Neural progenitor cell (in vitro differentiated cells): ENCODE measurements at places on chromosomes 4 and X. TPM values are rescaled to one million over a fixed set of nuclear protein-coding genes. Genes with fewer than 3 reads are reported as not detected.
A peak's percentile ranks its signal among the peaks of the same experiment; 100 is the strongest.

SLC34A2 gene
- 0.12 TPM in 1 of 2 replicates, not detected in the other for total RNA-seq

GRCh38 chr4:156442912-156443311 is 489.2 kb upstream of the CTSO start:
- no peaks in the 10 kb centered on the region for H3K36me3 ChIP-seq
- H3K27me3 ChIP-seq = no peaks in the 10 kb centered on the region
- DNase-seq = no peak
- no peak overlapping the region for H3K4me3 ChIP-seq
- no peaks in the 10 kb centered on the region for H3K4me1 ChIP-seq
- no peak overlapping the region for H3K27ac ChIP-seq

DNA sequence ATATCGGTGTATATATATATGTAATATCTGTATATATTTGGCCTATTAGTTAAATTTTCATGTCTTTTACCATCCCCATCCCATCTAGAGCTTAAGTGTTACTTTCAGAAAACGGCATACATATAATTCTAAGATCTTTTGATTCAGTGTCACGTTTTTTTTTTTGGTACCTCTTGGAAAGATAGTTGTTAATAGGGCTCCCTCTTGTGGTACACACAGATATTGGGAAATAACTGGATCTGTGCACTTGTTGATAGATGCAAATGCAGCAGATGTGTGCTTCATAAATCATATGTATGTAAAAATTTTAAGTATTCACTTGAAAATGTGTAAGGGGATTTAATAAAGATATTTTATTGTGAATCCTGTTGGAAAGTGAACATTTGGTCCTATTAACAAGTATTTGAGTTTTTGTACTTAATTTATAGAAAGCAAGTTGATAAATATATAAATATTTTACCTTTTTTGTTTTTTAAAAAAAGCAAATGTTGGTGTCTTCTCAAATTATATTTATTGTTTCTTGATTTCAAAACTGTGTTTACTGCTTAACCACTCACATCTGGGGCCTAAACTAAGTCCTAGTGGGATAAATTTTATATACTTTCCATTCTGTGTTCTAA is 74.7 kb downstream of the PAQR3 start:
- peak; percentile 70 for DNase-seq
- H3K4me1 ChIP-seq = no peaks in the 10 kb centered on the region
- H3K27ac ChIP-seq = no peak overlapping the region
- peaks cover 17% of the 10 kb centered on the region for H3K36me3 ChIP-seq

DNA sequence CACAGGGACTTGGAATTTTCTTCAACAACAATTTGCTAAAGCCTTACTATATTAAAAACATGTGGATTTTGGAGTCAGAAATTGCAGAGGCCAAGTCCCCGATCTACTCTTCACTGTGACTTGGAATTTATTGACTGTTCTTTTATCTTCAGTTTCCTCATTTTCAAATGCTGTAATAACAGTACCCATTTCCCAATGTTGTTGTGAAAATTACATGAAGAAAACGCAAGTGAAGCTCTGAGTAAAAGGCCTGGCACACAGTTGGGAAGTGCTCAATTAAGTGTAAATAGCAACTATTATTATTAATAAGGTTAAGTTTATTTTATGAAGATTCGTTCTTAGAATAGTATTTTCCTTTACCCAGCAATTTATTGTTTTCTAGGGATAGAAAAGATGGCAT is 15.7 kb downstream of the STBD1 start:
- no peaks in the 10 kb centered on the region for H3K27me3 ChIP-seq
- no peak overlapping the region for H3K27ac ChIP-seq
- no peak overlapping the region for H3K4me3 ChIP-seq
- H3K36me3 ChIP-seq = no peaks in the 10 kb centered on the region
- DNase-seq = no peak
- no peaks in the 10 kb centered on the region for H3K4me1 ChIP-seq

- no peak for DNase-seq
- no peaks in the 10 kb centered on the region for H3K27me3 ChIP-seq
- no peak overlapping the region for H3K27ac ChIP-seq
- H3K36me3 ChIP-seq = no peaks in the 10 kb centered on the region
Observed at GRCh38 chrX:39309018-39309635, 507.9 kb downstream of the MID1IP1 start.

DNA sequence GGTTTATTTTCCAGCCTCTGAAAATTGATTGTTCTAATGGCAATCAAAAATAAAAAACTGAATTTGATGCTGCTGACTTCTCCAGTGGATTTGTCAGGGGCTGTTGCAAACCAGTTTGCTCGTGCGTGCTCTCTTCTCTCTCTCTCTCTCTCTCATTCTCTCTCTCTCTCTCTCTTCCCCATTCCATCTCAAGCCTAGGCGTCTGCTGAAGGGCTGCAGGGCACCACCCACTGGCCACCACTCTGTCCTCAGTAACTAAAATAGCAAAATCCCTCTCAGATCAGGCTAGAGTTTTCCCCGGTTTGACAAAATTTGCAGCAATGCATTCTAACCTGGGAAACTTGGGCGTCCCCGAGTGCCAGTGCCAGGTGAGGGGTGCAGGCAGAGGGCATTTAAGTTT is 19.4 kb downstream of the NKX6-1 start:
- H3K27me3 ChIP-seq = peaks cover 91% of the 10 kb centered on the region
- H3K36me3 ChIP-seq = no peaks in the 10 kb centered on the region
- no peak overlapping the region for H3K4me3 ChIP-seq

GSX2 gene
- 0.59 TPM in 1 of 2 replicates, not detected in the other for total RNA-seq

DNA sequence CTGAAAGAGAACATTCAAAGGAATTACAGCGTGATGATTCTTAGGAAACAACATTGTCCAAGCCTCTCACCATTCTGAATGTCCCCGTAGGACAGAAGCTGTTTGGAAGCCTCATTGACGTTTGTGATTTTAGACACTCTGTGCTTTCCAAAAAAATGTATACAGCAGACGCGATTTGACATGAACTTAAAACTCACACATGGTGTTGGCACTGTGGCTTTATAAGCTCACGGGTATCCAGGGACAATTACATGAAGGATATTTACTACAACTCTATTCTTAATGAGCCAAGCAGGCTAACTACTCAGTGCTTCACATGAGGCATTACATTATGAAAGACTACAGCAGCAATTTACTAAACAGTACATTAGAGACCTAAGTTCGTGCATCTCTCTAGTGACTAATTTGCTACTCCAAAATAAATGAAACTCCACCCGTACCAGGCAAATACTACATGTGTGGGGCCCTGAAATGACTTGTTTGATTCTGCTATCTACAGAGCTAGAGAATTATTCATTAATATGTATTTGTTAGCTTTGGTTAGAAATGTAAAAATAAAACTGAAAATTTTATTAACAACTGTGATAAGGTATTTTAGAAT is 620.7 kb downstream of the SPRY1 start:
- no peaks in the 10 kb centered on the region for H3K36me3 ChIP-seq
- no peak for DNase-seq
- no peaks in the 10 kb centered on the region for H3K27me3 ChIP-seq
- no peaks in the 10 kb centered on the region for H3K4me1 ChIP-seq
- no peak overlapping the region for H3K27ac ChIP-seq
- no peak overlapping the region for H3K4me3 ChIP-seq

LRP2BP gene
- 0.69 and 1.3 TPM in 2 replicates for total RNA-seq

DNA sequence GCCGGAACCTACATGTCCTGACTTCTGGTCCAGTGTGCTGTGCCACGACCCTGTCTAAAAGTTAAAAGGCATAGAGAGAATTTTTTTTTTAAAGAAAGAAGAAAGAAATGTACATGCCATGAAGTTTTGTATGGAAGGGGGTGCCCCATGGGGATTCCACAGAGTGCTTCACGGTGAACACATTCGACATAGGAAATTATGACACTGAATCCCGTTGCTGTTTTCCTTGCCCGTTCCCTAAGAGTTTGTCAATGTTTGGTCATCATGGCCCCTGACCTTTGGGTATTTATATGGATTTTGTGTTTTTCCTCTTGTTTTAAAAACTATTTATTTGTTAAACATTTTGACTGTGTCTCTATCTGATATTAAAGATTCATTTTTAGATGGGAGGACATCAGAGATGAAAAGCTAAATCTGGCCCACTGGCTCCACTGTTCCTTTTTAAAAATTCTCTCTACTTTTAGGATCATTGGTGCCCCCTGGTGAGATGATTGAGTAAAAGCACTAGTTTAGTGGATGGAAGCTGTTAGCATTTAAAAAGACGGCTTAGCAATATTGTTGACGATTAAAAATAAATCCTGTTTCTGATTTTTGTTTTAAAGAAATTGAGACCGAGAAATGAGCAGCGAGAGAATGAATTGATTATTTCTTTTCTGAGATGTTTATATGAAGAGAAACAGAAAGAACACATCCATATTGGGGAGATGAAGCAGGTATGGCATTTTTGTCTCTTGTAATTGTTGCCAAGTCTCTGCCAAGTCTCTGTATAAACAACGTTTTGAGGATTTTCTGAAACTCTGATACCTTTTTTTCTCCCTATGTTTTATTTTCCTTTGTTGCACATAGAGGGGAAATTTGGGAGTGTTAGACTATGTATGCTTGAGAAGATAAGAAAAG is 75.0 kb downstream of the PTTG2 start:
- H3K36me3 ChIP-seq = no peaks in the 10 kb centered on the region
- peak; percentile 78 for DNase-seq
- no peak overlapping the region for H3K27ac ChIP-seq
- H3K4me3 ChIP-seq = no peak overlapping the region
- H3K4me1 ChIP-seq = no peaks in the 10 kb centered on the region

DNA sequence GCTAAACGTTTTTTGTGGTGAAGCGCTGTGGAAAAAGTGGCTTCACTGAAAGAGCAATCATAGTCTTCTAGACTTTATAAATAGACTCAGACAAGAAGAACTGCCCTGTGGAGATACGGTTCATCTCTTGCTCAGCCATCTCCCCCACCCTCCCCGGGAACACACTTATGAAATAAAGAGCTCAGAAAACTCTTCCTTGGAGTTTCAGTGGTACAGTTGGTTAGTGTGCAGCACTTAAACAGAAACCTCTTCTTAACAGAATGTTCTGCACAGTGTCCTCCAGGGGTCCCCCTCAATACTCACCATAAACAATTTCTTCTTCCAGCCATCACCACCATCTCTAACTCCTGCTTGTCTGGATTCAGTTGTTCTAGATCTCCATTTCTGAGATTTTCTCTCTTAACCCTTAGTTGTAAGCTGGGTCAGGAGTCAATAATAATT is 313.0 kb downstream of the ARHGAP10 start:
- no peaks in the 10 kb centered on the region for H3K36me3 ChIP-seq
- no peak overlapping the region for H3K27ac ChIP-seq
- DNase-seq = no peak
- no peaks in the 10 kb centered on the region for H3K27me3 ChIP-seq
- H3K4me3 ChIP-seq = no peak overlapping the region
- no peaks in the 10 kb centered on the region for H3K4me1 ChIP-seq

DNA sequence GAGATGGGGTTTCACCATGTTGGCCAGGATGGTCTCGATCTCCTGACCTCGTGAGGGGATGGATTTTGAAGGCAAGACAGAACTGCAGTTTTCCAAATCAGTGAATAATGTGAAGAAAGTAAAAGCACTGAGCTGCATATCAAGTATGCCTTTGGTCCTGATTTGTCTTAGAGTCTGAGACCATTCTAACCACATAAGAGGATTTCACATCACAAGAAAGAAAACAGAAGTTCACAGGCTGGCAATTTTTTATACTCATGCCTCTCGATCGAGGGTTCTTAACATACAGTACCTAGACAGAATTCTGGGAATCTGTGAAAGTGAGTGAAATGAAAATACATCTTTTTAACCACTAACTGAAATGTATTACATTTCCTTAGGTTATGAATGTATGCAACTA is 23.3 kb downstream of the CHIC2 start:
- no peaks in the 10 kb centered on the region for H3K27me3 ChIP-seq
- no peak overlapping the region for H3K4me3 ChIP-seq
- H3K4me1 ChIP-seq = no peaks in the 10 kb centered on the region
- DNase-seq = no peak

DNA sequence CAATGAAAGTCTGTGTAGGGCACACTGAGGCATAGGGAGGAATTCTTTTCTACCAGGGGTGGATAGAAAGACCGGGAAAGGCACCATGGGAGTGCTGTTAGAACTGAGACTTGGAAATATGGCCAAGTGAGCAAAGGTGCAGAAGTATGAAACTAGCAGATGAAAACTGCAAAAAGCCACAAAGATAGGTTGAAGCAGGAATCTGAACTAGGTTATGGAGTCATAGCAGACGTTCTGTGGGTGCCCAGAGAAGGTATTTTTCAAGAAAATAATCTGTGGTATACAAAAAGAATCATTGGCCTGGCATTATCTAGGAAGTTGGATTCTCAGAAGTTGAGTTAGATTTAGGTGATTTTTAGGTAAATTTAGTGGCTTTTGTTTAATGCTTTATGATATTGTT is 48.5 kb downstream of the SMAD1 start:
- no peaks in the 10 kb centered on the region for H3K27me3 ChIP-seq
- no peak overlapping the region for H3K27ac ChIP-seq
- H3K4me1 ChIP-seq = peaks cover 16% of the 10 kb centered on the region
- no peak overlapping the region for H3K4me3 ChIP-seq
- no peaks in the 10 kb centered on the region for H3K36me3 ChIP-seq

PFKFB1 gene
- 0.17 and 0.74 TPM in 2 replicates for total RNA-seq

FAM53A gene
- 3.2 and 10.3 TPM in 2 replicates for total RNA-seq

GRCh38 chr4:72209600-72209999 is 177.8 kb downstream of the NPFFR2 start:
- H3K36me3 ChIP-seq = no peaks in the 10 kb centered on the region
- H3K27ac ChIP-seq = no peak overlapping the region
- H3K4me1 ChIP-seq = no peaks in the 10 kb centered on the region
- H3K27me3 ChIP-seq = no peaks in the 10 kb centered on the region
- H3K4me3 ChIP-seq = no peak overlapping the region

DNA sequence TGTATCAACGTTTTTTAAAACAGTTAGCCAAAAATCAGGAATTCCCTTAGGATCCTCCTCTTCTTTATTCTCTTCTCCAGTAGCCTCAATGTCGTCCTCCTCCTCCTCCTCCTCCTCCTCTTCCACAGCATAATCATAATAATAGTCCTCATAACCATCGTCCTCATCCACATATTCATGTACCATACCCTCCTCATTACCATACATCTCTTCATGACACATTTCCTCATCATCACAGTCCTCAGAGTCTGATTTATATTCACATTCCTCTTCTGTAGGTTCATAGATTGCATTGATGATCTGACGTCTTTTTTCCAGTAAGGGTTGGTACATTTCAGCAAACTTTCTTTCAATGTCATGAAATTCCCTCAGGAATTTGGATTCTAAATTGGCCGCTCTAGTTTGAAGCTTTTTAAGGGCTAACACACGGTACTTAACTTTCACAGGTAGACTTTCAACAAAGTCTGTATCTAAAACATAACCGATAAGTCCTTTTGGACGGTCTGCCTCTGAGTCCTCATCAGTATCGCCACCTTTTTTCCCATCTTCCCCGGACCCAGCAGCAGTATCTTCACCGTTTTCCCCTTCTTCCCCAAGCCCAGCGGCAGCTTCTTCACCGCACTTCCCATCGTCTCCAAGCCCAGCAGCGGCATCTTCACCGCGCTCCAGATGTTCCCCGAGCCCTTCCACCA is 771 bp downstream of the NAP1L2 start:
- peak overlapping the region; percentile 56 for H3K4me3 ChIP-seq
- H3K4me1 ChIP-seq = no peaks in the 10 kb centered on the region
- no peaks in the 10 kb centered on the region for H3K36me3 ChIP-seq

DNA sequence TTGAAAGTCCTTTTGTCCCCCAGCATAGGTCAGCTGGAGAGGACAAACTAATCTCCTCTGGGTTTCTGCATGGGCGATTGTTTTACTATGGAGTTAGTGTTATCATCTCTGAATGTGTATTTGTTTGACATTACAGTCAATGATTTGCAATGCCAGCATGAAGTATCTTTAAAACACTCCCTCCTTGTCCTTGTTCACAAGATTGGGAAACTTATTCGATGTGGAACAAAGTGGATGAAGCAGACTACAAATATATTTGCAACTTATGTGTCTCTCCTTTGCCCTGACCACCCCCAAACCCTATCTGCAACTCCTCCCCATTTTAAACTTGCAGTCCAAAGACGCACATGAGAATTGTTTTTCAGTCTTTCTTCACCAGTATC is 1.5 kb upstream of the PITX2 start:
- no peak overlapping the region for H3K27ac ChIP-seq
- H3K4me1 ChIP-seq = peaks cover 32% of the 10 kb centered on the region
- H3K36me3 ChIP-seq = no peaks in the 10 kb centered on the region
- no peak for DNase-seq
- H3K27me3 ChIP-seq = peaks cover 100% of the 10 kb centered on the region
- no peak overlapping the region for H3K4me3 ChIP-seq
